ENCODE measurements at places on chromosomes 1 and 21. TPM values are rescaled to one million over a fixed set of nuclear protein-coding genes. Genes with fewer than 3 reads are reported as not detected.

DNA sequence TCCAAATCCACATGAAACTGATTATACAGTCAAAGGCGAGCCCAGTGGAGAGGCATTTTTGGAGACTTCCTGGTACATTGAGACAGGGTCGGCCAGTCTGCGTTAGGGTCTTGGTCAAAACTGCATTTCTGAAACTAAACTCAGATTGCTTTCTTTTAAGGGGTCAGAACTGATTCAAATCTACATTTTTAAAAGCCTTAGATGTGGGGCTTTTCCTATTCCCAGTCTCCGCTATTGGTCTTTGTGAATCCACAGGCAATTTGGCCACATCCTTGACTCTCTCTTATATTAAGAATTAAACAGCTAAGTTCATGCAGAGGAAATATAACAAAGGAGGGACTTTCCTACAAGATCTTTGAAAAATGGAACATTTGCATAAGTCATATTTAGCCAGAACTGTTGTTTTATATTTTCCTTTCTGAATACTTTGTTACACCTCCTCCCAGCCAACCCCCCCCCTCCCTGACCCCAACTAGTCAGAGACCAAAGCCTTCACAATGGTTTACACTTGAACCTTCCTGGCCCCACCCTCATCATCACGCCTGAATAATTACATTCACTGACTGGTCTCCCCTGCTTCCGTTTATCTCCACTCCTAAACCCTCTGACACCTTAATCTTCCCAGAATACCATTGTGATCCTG, 30.9 kb downstream of the SELL start:
- DNase-seq: no peak

GRCh38 chr1:22854688-22855565, 117.7 kb downstream of the LACTBL1 start:
- no peak for DNase-seq

GRCh38 chr1:163504331-163504978, 182.7 kb downstream of the NUF2 start:
- no peak for DNase-seq

- DNase-seq: no peak
Observed at GRCh38 chr21:37356706-37357105, 9.9 kb upstream of the DYRK1A start.

- no peak for DNase-seq
Observed at GRCh38 chr1:54977533-54978297, 2.7 kb upstream of the TMEM61 start.

DNA sequence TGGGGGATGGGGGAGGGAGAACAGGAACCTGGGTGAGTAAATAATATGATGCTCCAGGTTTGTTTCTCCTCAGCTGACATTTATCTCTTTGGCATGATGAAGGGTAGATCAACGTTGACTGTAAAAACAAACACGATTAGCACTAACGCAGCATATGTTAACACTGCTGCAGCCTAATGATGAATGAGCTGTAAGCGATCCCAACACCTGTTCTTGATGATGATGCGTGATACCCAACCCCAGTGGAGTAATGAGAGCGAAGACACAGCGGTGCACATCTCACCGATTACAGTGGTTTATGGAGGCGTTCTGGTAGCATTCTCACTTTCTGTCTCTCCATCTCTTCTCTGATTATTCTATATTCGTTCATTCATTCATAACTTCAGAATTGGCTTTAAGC, 640.4 kb downstream of the USP25 start:
- DNase-seq: no peak

DNA sequence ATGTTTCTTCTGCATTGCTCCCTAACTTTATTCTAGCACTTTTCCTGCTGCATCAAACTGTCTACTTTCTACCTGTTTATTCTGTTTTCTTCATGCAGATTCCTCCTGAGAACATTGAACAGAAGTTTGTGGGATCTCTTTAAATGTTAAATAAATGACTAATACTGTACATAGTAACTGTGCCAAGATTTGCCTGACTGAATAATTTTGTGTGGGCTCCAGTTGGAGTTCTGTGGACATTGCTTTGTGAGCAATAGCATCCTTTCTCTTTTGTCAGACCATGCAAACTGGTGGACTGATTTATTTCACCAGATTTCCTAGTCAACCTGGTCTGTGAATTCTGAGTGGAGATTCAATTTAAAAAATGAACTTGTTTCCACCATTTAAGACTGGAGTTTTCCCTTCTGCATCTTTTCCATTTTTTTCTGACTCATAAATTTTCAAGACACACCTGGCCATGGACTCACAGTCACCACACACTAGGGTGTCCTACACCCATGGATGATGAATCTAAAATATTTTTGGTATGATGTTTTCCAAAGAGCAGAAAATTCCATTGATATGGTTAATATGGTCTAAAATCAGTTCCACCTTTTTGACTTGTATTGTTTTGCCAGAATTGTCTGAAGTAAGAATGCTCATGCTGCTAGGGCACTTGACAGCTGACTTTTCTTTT, 140.7 kb upstream of the SPAG17 start:
- no peak for DNase-seq

DNA sequence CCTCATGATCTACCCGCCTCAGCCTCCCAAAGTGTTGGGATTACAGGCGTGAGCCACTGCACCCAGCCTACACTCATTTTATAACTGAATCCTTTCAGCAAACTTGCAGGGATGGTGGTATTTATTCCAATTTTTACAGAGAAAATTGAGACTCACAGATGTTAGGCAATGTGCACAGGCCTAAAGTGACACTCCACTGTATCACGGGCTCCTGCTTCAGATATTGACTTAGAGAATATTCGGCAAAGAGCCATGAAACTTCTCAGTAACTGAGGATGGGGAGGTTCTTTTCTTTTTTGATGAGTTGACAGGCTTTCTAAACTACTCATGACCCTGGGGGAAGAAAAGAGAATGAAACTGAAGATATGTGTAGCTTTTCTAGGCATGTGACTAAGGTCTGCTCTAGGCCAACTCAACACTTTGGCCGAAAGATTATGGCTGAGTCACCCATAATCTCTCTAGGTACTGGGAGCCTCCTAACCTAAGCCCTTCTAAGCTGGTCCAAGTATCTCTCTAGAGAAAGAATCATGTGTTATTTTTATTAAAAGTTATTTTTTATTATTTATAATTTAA, 19.9 kb upstream of the PTCH2 start:
- no peak for DNase-seq

DNA sequence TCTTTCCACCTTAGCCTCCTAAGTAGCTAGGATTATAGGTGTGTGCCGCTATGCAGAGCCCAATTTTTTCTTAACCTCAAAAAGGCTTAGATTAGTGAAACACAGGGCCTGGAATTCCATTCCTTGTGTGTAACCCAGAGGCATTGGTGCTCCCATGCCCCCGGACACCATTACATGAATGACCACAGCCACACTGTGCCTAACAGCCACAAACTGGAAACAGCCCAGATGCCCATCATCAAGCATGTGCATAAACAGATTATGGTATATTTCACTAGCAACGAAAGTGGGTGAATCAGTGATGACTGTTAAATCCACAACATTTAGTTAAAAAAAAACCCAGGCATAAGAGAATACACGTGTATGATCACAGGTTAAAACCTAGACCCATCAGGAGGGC, 24.4 kb downstream of the ADAM30 start:
- DNase-seq: no peak

DNA sequence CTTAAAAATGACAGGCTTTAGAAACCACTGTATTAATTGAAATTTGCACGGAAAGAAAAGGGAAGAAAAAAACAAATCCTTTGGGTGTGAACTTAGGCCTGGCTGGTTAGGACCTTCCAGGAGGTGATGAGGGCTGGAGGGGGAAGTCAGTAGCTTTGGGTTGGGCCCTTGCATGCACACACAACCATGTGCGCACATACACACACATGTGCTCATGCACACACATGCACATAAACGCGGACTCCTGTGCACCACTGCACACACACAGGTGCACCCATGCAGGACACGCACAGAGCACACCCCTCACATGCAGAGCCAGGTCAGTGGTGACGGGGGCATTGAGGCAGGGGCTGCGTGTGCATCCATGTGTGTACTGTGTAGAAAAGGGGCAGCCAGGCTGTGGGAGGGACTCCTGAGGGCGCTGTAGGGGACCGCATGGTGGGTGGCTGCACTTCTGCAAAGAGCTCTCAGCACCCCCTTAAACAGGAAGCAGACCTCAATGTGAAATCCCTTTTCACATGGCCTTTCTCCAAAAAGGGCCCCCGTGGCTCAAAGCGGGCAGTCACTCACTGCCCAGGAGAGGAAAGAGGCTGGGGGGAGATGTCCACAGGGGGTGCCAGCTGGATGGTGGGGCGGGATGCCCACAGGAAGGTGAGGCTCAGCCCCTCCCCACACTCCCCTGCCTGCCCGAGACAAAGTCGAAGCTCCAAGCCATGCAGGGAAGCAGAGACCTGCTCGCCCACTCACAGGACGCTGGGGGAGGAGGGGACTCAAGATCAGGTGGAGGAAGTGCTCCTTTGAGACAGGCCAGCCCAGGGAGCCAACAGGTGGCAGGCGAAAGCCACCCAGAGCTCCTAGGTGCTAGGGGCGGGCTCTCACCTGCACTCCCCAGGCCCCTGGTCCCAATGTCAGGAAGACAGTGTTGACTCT, 95.2 kb downstream of the ITPKB start:
- DNase-seq: no peak

GRCh38 chr1:82565546-82565945, 764.8 kb downstream of the ADGRL2 start:
- no peak for DNase-seq

DNA sequence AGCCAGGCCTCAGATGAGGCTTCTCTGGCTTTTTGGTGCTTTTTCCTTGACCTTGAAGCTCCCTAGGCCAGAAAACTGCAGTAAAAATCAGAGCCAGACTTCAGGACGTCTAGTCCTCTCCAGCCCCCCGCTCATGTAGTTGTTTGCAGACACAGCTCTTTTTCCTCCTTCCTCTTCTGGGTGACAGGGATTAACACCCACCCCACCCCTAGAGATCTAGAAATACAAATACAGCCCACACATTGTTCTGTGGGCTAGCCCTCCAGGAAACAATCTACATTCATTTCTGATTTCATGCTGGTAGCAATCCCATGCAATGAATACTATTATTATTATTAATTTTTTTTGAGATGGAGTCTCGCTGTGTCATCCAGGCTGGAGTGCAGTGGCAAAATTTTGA, 9.9 kb upstream of the CLSTN1 start:
- DNase-seq: no peak

- DNase-seq: no peak
Observed at GRCh38 chr1:45297666-45298356, 28.9 kb upstream of the HPDL start.

- DNase-seq: no peak
Observed at GRCh38 chr1:224739303-224739996, 123.3 kb downstream of the CNIH3 start.

PLA2G2D gene
- not detected for total RNA-seq

MARK1 gene
- 34.7 TPM for total RNA-seq

NTNG1 gene
- 16.8 TPM for total RNA-seq

NBPF20 gene
- total RNA-seq: 10.8 TPM

PHC2 gene
- total RNA-seq: 47.2 TPM

RGS16 gene
- total RNA-seq: 6.6 TPM

OLIG2 gene
- total RNA-seq: 14.4 TPM

PTGS2 gene
- 3.4 TPM for total RNA-seq

LCE1B gene
- total RNA-seq: not detected

SPRR2G gene
- total RNA-seq: not detected

Data from cerebellum (tissue), 4 donors.